Chondrocyte (in vitro differentiated cells): ENCODE measurements at places on chromosomes 2 and 18. TPM values are rescaled to one million over a fixed set of nuclear protein-coding genes. Genes with fewer than 3 reads are reported as not detected.

The DNAJC5G gene
- total RNA-seq, result not detected in 3 replicates

The CCDC138 gene
- total RNA-seq, result 2.9 to 5.9 TPM (median 4.1 TPM) in 3 replicates

The RNF138 gene
- total RNA-seq, result 13.5 to 20.2 TPM (median 19.0 TPM) in 3 replicates

The C2orf81 gene
- 1.3 to 3.4 TPM (median 1.5 TPM) in 3 replicates for total RNA-seq

The CNDP2 gene
- 57.7 to 64.6 TPM (median 58.6 TPM) in 3 replicates for total RNA-seq

The PROC gene
- 2.6 to 5.3 TPM (median 2.7 TPM) in 3 replicates for total RNA-seq

The CD8B gene
- not detected in 3 replicates for total RNA-seq

The ABCB11 gene
- total RNA-seq, result not detected in 3 replicates

The C2orf42 gene
- total RNA-seq, result 14.3 to 24.8 TPM (median 14.7 TPM) in 3 replicates

GRCh38 chr2:96916646-96917543 is 47.0 kb upstream of the SEMA4C start:
- peaks cover 9% of the 10 kb centered on the region for H3K27me3 ChIP-seq
- peaks cover 4% of the 10 kb centered on the region for H3K36me3 ChIP-seq
- H3K27ac ChIP-seq, result no peak overlapping the region
- H3K4me1 ChIP-seq, result peaks cover 7% of the 10 kb centered on the region
- DNase-seq, result no peak
- no peak overlapping the region for H3K4me3 ChIP-seq

DNA sequence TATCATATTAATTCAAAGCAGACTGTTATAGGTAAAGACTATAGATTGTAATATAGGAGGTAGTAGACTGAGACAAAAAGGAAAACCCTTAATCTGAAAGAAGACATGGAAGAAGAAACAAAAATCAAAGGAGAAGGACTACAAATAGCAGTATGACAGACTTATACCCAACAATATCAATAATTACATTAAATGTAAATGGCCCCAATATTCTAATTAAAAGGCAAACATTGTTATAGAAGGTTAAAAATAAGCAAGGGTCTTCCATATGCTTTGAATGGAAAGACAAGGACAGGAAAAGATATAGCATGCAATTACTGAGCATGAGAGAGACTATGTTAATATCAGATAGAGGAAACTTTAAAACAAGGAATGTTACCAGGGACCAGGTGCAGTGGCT is 109.5 kb upstream of the BCL2L11 start:
- no peaks in the 10 kb centered on the region for H3K4me1 ChIP-seq
- peaks cover 9% of the 10 kb centered on the region for H3K36me3 ChIP-seq
- H3K27me3 ChIP-seq, result peaks cover 28% of the 10 kb centered on the region
- H3K4me3 ChIP-seq, result no peak overlapping the region
- H3K27ac ChIP-seq, result no peak overlapping the region

GRCh38 chr2:198698230-198698629 is 759.5 kb downstream of the SATB2 start:
- no peak overlapping the region for H3K27ac ChIP-seq
- no peaks in the 10 kb centered on the region for H3K4me1 ChIP-seq
- no peak overlapping the region for H3K4me3 ChIP-seq
- peaks cover 13% of the 10 kb centered on the region for H3K27me3 ChIP-seq
- no peak for DNase-seq

DNA sequence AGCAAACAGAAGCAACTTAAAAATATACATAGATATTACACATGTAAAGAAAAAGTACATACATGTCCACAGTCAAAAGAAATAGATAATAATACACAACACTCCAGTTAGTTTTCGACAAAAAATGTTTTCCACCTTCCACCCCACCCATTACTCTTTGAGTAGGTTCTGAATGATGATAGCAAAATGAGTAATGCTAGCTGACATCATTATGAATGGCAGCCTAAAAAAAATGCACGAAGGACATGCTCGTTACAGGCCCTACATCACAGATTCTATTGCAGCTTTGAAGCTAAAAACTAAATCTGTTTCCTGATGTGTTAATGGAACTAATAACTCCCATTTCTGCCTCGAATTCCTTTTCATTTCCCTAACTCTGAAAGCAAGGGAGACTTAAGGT is 578.7 kb upstream of the NETO1 start:
- no peak overlapping the region for H3K27ac ChIP-seq
- peaks cover 1% of the 10 kb centered on the region for H3K36me3 ChIP-seq
- no peaks in the 10 kb centered on the region for H3K4me1 ChIP-seq
- DNase-seq, result no peak
- H3K4me3 ChIP-seq, result no peak overlapping the region

DNA sequence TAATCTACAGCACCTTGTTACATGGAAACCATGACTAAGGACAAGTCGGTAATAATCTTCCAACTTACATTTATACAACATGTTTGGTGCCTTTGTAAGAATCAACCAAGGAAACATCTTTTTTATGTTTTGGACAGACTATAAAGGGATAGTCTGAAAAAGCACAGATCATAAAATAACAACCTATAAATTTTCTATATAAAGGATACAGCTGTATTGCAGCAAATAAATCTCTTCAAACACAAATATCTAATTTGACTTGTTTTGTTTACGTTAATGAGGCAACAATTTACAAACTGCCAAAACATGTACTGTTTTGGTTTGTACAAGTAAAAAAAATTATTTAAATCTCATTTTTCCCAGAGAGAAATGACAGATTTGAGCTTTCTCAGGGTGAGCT is 92.5 kb downstream of the SRBD1 start:
- peaks cover 13% of the 10 kb centered on the region for H3K4me1 ChIP-seq
- H3K27me3 ChIP-seq, result no peaks in the 10 kb centered on the region
- H3K27ac ChIP-seq, result no peak overlapping the region
- H3K36me3 ChIP-seq, result peaks cover 2% of the 10 kb centered on the region
- no peak overlapping the region for H3K4me3 ChIP-seq

- H3K27ac ChIP-seq, result no peak overlapping the region
- peaks cover 7% of the 10 kb centered on the region for H3K4me1 ChIP-seq
- H3K36me3 ChIP-seq, result peaks cover 2% of the 10 kb centered on the region
- H3K27me3 ChIP-seq, result no peaks in the 10 kb centered on the region
- no peak overlapping the region for H3K4me3 ChIP-seq
Measured at GRCh38 chr2:131038258-131039100, 54.8 kb downstream of the FAM168B start.

DNA sequence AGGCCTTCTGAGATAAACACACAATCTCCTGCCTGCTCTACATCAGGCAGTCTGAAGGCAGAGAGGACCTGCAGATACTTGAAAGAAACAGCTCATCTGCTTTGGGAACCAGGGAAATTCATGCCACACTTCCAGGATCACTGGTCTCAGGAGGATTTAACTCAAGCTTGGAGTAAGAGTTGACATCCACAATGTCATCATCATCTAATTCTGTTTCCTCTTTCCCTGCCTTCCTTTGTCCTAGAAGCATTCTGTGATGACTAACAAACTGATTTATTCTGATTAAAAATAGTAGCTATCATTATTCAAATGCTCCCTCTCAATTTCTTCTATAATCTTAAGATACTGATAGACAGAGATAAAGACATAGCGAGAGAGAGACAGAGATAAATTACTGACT is 766.8 kb downstream of the BCL11A start:
- H3K27ac ChIP-seq, result no peak overlapping the region
- H3K27me3 ChIP-seq, result peaks cover 10% of the 10 kb centered on the region
- no peak for DNase-seq
- no peak overlapping the region for H3K4me3 ChIP-seq

- DNase-seq, result no peak
- no peaks in the 10 kb centered on the region for H3K4me1 ChIP-seq
- no peak overlapping the region for H3K27ac ChIP-seq
- H3K4me3 ChIP-seq, result no peak overlapping the region
Measured at GRCh38 chr2:230262246-230262645, 36.7 kb downstream of the SP140 start.

DNA sequence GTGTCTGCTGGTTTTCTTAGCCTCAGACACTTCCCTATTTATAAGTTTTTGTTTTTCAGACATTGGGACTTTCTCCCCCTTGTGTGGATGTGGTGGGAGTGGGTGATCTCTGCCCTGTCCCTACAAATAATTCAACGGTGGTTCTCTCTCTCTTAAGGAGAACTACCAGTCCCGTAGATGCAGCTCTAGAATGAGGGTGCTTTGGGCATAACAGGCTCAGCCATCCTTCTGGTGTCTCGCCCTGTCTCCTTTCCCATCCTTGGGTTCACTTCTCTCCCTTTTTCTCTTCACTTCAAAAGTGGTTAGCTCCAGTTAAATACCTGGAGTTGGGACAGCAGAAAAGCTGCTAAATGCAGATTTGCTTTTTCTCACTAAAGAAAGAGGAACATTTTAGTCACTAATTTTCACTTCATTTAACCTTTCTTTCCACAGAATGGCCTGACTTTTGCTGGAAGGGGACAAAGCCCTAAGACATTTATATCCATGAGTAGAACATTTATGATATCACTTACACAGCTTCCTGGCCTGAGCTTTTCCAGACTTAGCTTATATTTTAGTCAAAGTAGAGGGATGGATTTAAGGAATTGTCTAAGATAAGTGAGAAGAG is 121.2 kb upstream of the CXCR4 start:
- H3K4me3 ChIP-seq, result no peak overlapping the region
- no peak for DNase-seq
- H3K36me3 ChIP-seq, result no peaks in the 10 kb centered on the region
- peaks cover 4% of the 10 kb centered on the region for H3K4me1 ChIP-seq

GRCh38 chr2:15642011-15642814 is 50.5 kb downstream of the DDX1 start:
- H3K27ac ChIP-seq, result no peak overlapping the region
- H3K4me1 ChIP-seq, result peaks cover 35% of the 10 kb centered on the region
- peaks cover 4% of the 10 kb centered on the region for H3K27me3 ChIP-seq
- peaks cover 13% of the 10 kb centered on the region for H3K36me3 ChIP-seq
- no peak for DNase-seq

DNA sequence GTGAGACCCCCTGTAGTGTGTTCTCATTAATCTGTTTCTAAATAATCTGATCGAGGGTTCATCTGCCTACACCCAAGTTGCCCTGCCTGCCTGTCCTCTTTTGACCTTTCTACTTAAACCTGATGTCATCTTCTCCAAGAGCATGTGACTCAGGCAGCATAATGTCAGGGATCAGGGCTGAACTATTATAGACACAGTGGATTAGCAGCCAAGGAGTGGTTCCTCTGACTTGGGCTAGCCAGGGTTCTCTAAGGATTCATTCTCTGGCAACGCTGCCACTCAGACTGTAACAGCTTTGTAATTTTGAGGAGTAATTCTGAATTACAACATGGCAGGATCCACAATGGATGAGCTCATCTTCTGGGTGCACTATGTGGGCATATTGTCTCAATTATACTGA is 124.0 kb downstream of the MDH1 start:
- H3K36me3 ChIP-seq, result no peaks in the 10 kb centered on the region
- no peaks in the 10 kb centered on the region for H3K27me3 ChIP-seq
- no peaks in the 10 kb centered on the region for H3K4me1 ChIP-seq
- no peak overlapping the region for H3K27ac ChIP-seq
- no peak overlapping the region for H3K4me3 ChIP-seq
- no peak for DNase-seq

DNA sequence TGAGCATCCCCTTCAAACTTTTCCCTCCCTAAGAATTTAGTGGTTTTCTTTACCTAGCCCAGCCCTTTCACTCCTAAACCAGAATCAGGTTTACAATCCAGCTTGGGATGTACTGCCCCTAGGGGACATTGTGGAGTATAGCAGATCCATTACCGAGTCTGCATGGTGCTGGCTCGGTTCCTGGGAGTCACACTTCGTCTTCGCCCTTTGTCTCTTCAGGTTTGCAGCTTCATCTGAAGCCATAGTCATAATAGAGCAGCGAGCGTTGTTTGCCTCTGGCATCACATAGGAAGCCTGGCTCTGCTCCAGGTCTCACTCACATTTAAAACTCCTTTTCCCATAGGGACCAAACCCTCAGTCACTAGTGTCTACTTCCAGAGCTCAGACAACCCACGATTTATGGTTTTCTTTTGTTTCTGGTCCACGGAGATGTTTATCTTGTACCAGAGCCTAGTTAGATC is 16.8 kb upstream of the LYPD6 start:
- no peak overlapping the region for H3K27ac ChIP-seq
- no peaks in the 10 kb centered on the region for H3K27me3 ChIP-seq
- peaks cover 10% of the 10 kb centered on the region for H3K4me1 ChIP-seq
- no peak for DNase-seq
- no peak overlapping the region for H3K4me3 ChIP-seq

GRCh38 chr2:113966171-113966570 is 76.3 kb downstream of the ACTR3 start:
- peaks cover 14% of the 10 kb centered on the region for H3K4me1 ChIP-seq
- DNase-seq, result no peak
- no peak overlapping the region for H3K27ac ChIP-seq
- peaks cover 11% of the 10 kb centered on the region for H3K36me3 ChIP-seq

GRCh38 chr18:63177919-63178821 is 141.4 kb downstream of the BCL2 start:
- no peaks in the 10 kb centered on the region for H3K36me3 ChIP-seq
- H3K4me1 ChIP-seq, result peaks cover 19% of the 10 kb centered on the region
- no peak overlapping the region for H3K27ac ChIP-seq

- no peak for DNase-seq
- peaks cover 32% of the 10 kb centered on the region for H3K4me1 ChIP-seq
- H3K36me3 ChIP-seq, result peaks cover 2% of the 10 kb centered on the region
- no peaks in the 10 kb centered on the region for H3K27me3 ChIP-seq
- H3K27ac ChIP-seq, result peak overlapping the region; percentile 71
- no peak overlapping the region for H3K4me3 ChIP-seq
Measured at GRCh38 chr18:23114911-23115310, 20.4 kb upstream of the CABLES1 start.

DNA sequence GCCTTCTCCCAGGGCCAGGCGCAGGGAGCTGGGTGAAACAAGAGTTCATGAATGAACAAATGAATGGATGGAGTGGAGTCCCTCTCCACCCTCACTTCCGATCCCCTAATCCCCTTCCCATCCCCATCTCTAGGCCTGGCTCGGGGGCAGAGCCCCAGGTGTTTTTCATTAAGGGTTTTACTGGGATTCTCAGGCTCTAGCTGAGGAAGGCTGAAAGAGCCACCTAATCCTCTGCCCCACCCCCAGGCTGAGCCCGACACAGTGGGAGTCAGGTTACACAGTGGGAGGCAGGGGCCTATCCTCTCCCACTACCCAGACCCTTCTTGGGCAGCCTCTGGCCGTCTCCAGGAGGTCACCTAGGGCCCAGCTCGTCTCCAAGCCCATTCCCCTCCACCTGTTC is 36.1 kb downstream of the SDC1 start:
- H3K27me3 ChIP-seq, result no peaks in the 10 kb centered on the region
- no peak overlapping the region for H3K27ac ChIP-seq
- H3K4me3 ChIP-seq, result no peak overlapping the region
- peaks cover 26% of the 10 kb centered on the region for H3K4me1 ChIP-seq

GRCh38 chr2:113183264-113183663 is 9.5 kb downstream of the PSD4 start:
- H3K27me3 ChIP-seq, result no peaks in the 10 kb centered on the region
- H3K4me1 ChIP-seq, result peaks cover 8% of the 10 kb centered on the region

- no peak overlapping the region for H3K27ac ChIP-seq
- H3K27me3 ChIP-seq, result no peaks in the 10 kb centered on the region
- H3K4me1 ChIP-seq, result peaks cover 21% of the 10 kb centered on the region
- H3K36me3 ChIP-seq, result no peaks in the 10 kb centered on the region
Measured at GRCh38 chr18:10030816-10031541, 117.2 kb downstream of the VAPA start.

GRCh38 chr2:152755029-152755428 is 36.6 kb downstream of the ARL6IP6 start:
- DNase-seq, result no peak
- no peaks in the 10 kb centered on the region for H3K27me3 ChIP-seq

GRCh38 chr2:118240276-118240675 is 152.0 kb downstream of the INSIG2 start:
- no peaks in the 10 kb centered on the region for H3K4me1 ChIP-seq
- DNase-seq, result no peak
- H3K4me3 ChIP-seq, result no peak overlapping the region
- peaks cover 21% of the 10 kb centered on the region for H3K27me3 ChIP-seq
- no peaks in the 10 kb centered on the region for H3K36me3 ChIP-seq
